ENCODE measurements at places on chromosomes 2 and 18.

DNA sequence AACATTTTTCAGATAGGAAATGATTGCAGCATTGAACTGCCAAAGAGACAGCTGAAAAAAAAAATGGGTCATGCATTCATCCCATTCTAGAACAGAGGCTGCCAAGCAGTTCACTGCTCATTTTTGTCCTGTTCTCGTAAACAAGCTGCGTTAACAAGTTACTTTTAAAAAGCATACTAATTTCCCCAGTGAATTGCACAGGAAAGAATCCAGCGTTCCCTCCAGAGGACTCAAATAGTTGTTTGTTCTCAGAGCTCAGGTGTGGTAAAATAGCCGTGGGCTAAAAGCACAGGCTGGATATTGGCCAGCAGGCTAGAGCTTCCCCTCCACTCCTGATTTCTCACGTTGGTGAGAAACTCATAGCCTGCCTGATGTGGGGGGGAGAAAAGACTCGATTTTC is 76.1 kb upstream of the AQP4 start:
- DNase-seq = no peak

GRCh38 chr2:184834699-184835397 is 236.5 kb downstream of the ZNF804A start:
- no peak for DNase-seq

GRCh38 chr18:21330122-21330701 is 88.2 kb downstream of the GREB1L start:
- DNase-seq = no peak

DNA sequence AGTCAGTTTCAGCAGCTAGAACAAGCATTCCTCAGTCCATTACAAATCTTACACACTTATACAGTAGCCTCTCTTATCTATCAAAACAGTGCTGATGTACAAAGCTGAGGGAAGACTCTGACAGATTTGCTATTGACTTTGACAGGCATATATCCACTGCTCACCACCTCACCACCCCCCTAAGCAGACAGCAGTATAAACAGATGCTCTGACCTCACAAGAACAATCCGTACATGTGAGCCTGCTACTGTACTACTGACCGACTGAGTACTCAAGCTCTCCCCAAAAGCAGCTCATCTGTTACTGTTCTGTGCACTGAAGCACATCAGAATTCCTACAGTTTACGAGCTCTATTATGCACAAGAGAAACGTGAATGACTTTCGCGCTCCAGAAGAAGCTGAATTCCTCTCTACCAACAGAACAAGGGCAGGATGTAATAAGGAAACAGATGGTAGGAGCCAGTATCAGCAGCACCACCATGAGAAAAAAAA is 95.6 kb upstream of the PDE1A start:
- peak; percentile 84 for DNase-seq

DNA sequence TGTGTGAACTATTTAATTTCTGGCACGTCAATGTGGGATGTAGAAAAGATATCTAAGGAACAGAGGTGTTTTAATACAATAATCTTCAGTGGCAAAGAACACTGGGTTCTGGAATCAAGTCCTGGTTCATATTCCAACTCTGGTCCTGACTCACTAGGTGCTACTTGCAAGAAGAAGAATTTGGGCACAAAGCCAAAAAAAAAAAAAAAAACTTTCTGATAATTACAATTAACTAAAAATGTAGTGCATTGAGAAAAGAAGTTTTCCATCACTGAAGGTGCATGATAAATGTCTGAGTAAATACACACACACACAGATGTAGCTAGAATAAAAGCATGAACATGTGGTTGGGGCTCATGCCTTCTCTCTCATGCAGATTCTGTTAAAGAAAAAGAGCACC is 424.4 kb upstream of the REG3G start:
- no peak for DNase-seq
